ENCODE measurements at places on chromosomes 1 and 21.

DNA sequence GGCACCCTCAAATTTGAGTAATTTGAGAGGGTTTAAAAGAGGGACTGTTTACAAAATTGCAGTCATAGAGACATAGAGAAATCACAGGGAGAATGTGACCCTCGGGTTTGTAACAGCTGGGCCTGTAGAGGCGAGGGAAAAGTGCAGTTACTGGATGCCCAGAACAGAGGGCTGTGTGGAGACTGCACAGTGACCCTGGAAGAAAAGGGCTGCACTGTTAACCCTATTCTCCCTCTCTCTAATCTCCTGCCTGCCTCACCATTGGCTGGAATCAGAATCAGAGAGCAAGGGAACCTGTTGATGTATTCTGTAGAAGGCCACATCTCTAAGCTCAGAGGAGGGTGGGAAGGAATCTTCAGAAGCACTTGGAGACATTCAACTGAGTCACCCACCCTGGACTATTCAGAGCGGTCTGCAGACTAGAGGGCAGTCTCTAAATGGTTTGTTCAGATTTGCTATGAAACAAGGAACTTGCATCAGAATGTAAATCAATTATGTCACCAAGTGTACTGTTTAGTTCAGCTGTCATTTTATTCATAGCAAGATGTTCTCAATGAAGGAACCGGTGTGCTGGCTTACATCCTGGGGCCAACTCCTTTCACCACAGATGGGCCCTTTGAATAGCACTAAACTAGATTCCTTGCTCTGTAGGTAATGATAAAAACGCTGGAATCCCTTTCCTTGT is 132.2 kb upstream of the HOOK1 start:
- no peak for DNase-seq

DNA sequence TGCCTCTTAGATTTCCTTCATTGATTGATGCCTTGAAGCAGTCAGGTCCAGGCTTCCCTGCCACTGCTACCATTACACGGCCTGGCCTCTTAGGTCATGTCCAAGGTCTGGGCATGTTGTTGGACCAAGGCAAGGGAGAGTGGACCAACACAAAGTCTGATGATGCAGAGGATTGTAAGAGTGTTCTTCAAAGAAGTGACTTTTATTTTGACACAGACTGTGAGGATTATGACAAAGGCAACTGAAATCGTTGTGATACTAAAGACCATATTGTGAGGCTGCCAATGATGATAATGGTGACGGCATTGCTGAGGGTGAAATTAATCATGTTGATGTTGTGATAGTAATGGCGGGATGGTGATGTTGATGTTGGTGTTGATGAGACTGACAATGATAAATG is 149.5 kb downstream of the GRIK3 start:
- DNase-seq, result no peak

DNA sequence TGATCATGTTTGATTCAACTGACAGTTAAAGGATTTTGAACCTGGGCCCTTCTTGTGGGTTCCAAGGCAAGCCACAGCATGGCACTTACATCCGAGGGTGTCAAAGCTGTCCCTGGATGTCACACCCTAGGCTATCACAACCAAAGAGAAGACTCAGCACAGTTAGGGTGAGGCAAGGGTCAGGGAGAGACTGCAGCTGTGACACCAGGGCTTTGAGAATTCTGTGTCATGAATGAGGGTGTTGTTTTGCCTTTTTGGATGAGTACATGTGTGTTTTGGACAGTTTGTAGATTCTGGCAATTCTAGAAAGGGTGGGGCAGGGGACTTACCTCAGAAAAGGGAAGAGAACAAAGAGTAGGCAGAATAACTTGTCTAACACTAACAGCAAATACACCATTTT is 37.8 kb upstream of the ZNF326 start:
- no peak for DNase-seq

DNA sequence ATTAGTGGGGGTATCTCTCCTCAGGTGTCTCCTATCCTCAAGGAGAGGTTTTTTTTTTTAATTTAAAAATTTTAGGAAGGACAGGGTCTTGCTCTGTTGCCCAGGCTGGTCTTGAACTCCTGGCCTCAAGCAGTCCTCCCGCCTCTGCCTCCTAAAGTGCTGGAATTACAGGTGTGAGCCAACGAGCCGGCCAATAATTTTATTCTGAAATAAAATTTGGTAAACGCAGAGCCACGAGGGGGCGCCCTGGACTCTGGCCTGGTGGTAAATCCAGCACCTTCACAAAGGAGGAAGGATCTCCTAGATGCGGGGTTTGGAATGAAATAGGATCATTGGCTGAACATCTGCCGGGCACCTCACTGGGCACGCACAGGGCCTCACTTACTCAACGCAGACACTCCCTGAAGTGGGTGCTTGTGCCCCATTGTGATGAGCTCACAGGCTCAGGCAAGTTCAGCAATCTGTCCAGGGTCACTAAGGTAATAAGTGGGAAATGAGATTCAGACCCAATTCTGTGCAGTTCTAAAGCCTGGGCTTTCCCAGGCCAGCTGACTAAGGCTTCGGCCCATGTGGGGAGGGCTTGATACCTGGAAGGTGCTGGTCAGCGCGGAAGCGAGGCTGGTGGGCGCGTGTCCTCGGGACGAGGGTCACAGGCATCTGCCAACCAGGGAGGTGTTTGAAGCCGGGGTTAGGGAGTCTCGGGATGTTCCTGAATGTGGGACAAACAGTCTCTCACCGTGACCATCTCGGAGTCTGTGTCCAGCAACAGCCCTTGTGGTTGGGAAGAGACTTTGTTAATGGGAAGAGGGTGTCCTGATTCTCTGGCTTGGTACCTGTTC is 32.7 kb upstream of the ETV3 start:
- DNase-seq, result no peak

DNA sequence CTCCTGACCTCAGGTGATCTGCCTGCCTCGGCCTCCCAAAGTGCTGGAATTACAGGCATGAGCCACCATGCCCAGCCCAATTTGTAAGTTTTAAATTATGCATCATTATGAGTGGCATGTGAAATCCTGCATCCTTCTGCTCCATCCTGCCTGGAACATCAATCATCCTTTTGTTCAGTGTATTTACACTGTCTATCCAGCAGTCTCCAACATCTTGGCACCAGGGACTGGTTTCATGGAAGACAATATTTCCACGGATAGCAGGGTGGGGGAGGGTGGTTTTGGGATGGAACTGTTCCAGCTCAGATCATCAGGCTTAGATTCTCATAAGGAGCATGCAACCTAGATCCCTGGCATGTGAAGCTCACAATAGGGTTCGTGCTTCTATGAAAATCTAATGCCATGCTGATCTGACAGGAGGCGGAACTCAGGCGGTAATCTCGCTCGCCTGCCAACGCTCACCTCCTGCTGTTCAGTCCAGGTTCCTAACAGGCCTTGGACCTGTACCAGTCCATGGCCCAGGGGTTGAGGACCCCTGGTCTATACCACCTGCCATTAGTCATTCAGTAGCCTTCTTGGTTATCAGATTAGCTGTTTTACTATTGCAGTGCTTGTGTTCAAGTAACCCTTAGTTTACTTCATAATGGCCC is 22.2 kb upstream of the TCEA3 start:
- DNase-seq, result no peak

DNA sequence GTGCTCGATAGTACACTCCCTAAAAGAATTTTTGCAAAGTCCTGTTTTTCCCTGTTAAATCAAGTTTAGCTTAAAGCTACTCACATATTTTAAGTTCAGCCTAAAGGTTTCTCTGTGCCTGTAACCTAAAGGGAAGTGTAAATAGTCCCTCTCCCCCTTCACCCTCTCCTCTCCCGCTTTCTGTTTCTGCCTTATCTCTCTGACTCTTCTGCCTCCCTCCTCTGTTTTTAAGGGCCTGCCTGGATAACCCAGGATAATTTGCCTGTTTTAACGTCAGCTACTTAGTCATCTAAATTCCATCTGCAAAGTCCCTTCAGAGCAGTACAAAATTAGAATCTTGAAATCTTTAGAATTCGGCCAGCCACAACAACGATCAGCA is 92.6 kb downstream of the NID1 start:
- no peak for DNase-seq

DNA sequence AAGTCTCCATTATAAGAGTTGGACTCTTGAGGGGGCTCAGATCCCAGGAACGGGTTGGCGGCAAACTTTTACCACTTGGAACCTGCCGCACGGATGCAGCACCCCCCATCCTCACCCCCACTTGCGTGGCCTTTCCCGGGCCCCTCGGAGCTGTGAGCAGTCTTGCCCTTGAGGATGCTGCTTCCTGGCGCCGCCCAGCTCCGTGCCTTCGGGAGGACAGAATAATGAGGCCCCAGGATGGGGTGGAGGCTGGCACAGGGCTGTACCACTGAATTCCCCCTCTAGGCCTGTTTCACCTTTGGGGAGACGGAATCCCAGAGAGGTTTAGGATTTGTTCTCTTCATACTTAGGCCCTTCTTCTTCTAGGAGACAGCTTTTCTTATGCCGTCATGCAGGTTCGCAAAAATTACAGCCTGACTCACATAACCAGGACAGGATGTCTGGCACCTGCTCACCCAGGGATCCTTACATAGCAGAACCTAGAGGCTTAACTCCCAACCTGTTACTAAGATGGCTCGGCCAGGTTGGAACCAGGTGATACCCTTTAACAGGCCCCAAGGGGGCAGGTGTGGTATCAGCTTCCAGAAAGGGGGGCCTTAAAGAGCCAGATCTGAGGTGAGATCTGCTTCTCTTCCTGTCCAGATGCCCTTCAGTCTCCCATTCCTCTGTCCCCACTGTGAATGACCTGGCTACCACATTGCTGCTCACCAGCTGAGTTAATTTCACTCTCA is 1.5 kb downstream of the TRNP1 start:
- no peak for DNase-seq

- DNase-seq, result no peak
Measured at GRCh38 chr1:64161357-64161941, 42.0 kb upstream of the UBE2U start.

- no peak for DNase-seq
Measured at GRCh38 chr1:24683713-24684162, 40.6 kb downstream of the SRRM1 start.

DNA sequence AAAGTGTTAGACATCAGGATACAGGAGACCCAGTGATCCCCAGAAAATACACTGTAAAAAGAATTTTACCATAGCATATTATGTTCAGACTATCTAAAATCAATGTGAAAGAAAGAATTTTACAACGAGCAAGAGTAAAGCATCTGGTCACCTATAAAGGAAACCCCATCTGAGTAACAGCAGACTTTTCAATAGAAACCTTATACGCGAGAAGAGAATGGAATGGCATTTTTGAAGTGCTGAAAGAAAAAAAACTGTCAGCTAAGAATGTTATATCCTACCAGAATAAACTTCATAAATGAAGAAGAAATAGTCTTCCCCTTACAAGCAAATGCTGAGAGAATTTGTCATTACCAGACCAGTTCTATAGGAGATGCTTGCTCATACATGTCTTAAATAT is 532.1 kb upstream of the NR5A2 start:
- DNase-seq, result no peak

- DNase-seq, result no peak
Measured at GRCh38 chr1:201639826-201640225, 100.9 kb downstream of the NAV1 start.

GRCh38 chr1:18348354-18348753 is 132.4 kb upstream of the KLHDC7A start:
- DNase-seq, result no peak

DNA sequence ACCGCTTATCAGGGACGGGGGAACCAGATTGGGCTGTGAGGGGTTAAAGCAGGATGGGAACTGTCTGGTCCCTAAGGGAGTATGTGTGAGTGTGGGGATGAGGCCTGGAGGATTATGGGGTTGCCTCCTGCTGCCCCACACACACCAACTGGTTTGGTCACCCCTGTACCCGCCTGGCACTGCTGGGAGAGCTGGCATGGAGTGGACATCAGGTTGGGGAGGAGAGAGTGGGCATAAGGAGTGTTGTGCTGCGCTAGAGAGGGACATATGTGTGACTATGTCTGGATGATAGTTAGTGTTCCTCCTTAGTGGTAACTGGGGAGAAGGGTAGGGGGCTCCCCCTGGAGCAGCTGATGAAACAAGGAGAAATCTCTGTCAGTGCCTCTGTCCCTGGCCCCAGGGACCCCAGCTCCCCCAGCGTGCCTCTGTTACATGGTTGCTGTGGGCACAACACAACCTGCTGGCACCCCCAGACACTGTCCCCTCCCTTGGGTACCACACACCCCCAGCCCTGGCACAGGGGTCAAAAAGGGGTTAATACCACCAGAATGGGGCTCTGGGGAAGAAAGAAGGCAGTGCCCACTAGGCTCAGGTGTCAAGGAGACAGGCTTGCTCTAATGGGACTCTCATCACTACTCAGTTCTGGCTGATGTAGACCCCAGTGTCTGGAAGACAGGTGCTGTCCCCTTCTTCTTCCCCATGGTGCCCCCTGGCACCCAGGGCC is 1.9 kb downstream of the ZBTB7B start:
- no peak for DNase-seq

DNA sequence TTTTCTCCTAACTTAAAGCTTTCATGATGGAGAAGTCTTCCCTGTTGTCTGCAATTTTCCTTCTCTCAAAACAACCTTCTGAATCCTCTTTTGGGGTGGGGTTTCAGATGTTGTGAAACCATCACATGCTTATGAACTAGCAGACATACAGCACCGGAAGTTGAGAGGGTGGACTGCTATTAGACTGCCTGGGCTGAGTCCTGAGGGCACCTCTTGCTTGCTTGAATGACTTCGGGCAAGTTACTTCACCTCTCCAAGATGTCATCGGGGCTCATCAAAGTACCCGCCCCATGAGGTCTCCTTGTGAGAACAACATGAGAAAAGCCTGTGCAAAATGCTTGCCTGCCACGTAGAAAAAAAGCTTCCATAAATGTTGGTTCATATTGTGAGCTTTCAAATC is 89.6 kb downstream of the CCDC185 start:
- DNase-seq, result no peak

DNA sequence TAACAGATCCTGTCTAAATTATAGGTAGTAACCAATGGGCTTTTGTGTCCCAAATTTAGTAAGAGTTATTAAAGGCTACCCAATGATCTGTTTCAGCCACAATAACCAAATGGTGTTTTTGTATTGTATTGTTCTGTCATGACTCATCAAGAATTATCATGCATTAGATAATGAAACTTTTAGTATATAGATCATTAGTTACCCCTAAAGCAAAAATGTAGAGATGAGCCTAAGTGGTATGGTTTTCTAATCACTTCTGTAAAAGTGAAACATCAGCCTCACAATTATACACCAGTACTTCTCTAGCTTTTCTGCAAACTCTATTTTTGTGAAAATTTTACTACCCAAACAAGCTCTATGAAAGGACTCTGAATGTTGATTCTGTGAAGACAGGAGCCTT is 71.4 kb downstream of the LRRC7 start:
- DNase-seq, result no peak

DNA sequence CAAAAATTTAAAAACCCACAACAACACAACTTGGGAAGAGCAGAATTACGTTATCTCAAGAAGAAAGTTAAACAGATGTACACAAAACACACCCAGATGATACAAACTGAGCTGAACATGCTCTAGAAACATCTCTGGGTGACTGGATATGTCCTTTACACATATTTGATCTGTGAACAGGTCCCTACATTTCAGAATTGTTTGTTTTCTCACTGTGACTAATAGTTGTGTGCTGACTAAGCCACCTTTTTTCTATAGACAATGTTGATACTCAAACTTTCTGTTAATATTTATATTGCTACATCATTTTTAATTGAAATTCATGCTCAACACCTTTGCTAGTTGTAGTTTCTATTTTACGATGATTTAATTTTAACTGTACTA is 1.0 kb upstream of the F11R start:
- no peak for DNase-seq
